ENCODE measurements at places on chromosomes 5 and 9.

- no peak for DNase-seq
Measured at GRCh38 chr9:108634672-108635462, 220.9 kb downstream of the ACTL7B start.

GRCh38 chr9:117723986-117724625 lies 19.9 kb downstream of the TLR4 start:
- DNase-seq, result no peak

- DNase-seq, result no peak
Measured at GRCh38 chr5:131974956-131975726, 29.7 kb upstream of the MEIKIN start.

DNA sequence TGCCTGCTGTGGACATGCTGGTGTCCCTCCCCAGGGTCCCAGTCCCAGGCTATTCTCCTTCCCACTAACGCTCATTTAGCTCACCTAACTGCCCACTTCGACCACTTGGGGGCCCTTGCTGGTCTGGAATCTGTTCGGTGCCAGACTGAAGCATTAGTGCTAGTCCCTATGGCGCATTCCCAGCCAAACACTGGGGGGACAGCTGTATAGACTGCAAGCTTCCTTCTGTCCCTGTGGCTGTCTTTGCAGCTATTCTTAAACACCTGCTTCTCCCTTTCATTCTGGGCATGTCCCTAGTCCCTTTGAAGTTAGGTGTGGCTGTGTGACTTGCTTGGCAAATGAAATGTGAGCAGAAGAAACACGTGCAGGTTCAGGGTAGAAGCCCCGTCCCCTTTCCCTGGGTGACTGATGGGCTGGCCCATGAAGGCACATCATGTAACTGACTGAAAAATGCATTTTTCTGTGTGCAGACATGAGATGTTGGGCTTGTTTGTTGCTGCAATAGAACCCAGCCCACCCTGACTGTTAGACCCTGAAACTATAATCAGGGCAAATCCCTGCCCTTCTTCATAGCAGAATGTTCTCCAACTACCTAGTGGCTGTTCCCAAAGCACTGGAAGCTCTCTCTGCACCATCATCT lies 134.4 kb downstream of the BARX1 start:
- DNase-seq, result no peak

DNA sequence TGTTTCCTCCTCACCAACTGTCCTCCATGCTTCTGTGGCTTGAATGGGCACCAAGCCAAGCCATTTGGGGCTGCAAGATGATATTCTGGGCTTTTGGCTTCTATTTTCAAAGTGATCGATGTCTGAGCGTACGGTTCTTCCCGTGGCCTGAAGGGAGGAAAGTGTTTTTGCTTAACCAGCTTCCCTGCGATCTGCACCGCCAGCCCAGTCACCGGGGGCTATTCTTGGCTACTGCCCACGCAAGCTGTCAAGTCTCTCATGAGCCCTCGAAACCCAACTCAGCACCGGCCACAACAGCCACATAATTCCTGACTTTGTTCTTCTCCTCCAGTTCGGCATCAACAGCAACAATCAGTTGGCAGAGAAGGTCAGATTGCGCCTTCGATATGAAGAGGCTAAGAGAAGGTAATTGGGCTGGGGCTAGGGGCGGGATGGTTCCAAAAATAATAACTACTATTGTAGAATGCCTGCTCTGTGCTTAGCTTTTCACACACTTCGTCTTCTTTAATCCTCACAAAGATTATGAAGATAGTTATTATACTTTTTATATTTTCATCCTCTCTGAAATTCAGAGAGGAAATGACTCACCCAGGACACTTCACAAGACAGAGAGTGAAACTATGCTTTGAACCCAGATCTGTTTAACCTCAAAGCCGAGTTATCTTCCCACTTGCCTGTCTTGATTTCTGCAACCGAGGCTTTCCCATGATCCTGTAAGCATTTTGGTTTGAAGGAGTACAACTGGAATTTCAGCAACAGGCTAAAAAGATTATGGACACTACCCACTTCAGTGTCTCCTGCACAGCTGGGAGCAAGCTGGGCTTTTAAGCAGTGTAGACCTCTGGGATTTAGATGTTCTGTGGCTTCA lies 76.4 kb upstream of the RARS1 start:
- DNase-seq, result no peak

DNA sequence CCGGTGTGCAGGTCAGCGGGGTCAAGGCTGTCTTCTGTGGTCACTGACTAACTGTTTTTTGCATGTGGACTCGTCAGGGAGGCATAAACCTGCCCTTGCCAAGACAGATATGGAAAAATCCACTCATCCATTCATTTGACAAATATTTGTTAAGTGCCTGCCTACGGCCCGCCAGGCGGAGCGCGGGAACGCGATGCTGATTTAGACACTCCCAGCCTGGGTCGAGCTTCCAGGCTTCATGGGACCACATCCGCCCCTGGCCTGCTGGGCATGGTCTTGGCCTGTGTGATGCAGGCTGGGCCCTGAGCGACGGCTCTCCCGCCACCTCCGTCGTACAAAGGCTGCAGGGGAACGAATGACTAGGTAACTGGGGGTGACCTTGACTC lies 18.1 kb downstream of the MYMK start:
- DNase-seq, result no peak

DNA sequence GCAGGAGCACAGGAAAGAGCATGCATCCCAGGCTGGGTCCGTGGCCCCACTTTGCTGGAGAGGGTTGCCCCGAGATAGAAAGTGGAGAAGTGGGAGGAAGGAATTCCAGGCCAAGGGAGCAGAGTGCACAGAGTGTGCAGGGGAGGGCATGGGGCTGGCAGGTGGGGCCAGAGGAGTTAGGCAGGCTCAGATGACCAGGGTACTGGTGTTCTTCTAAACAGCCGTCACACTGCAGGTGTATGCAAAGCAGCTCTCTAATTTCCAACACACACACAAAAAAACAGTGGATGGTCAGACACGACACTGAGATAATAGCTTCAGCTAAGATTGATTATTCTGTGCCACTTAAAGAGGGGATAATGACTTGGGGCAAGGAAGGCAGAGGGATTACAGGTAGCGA lies 212.2 kb downstream of the MTRR start:
- no peak for DNase-seq

DNA sequence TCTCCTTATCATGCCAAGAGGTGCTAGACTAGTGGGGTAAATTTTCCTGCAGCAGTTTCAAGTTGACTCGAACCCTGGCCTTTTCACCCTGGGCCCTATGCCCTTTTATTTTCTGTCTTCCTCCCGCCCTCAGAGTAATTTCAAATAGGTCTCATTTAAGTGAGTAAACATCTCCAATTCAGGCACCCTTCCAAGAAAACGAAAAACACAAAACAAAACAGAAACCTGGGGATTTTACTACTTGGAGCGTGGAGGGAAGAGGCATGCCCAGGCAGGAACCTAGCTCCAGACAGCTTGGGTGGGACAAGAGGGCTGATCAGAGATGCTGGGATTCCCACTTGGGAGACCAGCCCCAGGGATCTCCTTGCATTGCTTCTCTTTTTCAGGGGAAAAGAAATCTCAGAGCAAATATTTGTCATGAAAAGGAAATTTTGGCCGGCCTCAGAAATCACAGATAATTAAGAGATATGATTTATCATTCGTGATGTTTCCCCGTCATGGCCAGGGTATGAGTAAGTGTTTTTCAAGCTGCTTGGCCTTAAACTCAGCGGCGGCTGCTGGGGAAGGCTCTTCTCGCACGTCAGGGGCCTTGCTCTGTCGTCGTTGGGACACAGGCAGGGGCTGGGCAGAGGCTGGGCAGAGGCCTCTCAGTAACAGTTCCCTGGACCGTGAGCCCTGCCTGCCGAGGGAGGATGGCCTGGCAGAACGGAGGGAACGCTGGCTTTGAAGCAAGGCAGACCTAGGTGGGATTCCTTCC lies 248.6 kb upstream of the KLF4 start:
- no peak for DNase-seq

DNA sequence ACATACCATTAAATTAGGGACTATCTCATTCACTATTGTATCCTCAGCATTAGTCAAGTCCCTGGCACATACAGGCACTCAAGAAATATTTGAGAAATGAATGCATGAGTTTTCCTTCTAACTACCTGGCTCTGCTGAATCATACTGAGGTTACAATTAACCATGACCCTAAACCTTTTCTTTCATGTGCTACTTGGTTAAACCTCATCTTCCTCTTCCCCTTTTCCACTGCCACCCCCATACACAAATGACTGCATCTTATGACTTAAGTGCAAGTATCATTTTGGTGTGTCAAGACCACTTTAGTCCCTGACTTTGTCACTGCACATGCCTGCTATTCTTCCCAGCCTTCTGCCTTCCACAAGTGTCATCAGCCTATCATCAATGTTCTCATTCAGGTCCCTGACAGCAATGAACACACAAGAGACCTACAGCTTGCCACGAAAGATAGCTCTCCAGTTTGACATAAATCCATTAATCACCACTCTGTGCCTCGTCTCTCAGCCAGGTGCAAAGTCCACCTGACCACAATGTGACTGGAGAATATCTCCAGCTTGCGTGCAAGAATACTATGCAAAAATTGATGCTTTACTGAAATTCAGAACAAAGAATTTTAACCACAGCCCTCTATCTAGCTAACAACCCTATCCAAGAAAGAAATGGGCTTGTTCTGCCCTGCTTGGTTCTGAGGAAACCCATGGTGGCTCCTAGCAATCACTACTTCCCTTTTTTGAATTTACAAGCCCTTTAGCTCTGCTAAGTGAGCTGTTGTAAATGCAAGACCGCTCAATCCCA lies 74.5 kb downstream of the MAPKAP1 start:
- no peak for DNase-seq

GRCh38 chr5:55668356-55668755 lies 43.8 kb downstream of the SLC38A9 start:
- DNase-seq, result no peak

DNA sequence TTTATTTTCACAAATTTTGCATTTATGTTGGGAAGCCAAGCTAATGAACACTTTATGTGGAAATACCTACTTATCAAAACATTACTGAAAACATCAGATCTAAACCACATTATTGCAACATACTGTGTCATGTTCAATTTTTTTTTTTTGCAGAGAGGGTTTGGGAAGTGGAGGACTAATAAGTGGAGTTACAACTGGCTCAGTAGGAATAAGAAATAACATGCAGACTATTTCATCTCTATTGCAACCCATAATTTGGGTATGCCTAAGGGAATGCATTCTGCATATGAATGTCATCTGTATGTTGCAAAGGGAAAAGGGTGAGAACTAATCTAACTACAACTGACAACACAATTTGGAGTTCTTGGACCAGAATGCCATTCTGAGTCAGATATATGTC lies 41.8 kb downstream of the APC start:
- DNase-seq, result no peak

GRCh38 chr5:126677121-126677520 lies 76.4 kb downstream of the PHAX start:
- no peak for DNase-seq

DNA sequence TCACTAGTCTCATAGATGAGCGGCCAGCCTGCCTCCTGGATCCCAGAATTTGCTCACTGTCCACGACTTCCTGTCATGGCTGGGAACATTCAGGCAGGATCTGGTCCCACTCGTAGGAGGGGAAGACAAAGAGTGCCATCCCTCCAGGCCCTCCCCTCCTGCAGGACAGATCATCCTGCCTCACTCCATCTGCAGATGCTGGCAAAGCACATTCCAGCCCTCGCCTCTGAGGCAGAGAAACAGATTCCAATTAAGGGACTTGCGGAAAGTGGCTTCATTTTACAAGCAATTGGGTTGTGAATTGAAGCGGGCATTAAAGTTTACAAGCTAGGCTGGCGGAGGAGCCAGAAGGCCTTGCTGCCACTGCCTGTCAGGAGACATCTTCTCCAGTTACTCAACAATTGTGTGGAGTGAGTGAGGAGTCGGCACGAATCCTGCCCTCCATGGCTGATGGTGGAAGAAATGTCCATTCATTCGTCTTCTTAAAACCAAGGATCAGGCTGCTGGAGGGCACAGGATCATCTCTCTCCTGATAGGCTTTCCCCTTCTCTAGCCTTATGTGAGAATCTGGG lies 41.8 kb upstream of the KCNMB1 start:
- DNase-seq, result no peak

Measured in renal cortex interstitium (tissue), 15 donors.